ENCODE measurements at places on chromosomes 12 and 14. TPM values are rescaled to one million over a fixed set of nuclear protein-coding genes. Genes with fewer than 3 reads are reported as not detected.
A peak's percentile ranks its signal among the peaks of the same experiment; 100 is the strongest.

DNA sequence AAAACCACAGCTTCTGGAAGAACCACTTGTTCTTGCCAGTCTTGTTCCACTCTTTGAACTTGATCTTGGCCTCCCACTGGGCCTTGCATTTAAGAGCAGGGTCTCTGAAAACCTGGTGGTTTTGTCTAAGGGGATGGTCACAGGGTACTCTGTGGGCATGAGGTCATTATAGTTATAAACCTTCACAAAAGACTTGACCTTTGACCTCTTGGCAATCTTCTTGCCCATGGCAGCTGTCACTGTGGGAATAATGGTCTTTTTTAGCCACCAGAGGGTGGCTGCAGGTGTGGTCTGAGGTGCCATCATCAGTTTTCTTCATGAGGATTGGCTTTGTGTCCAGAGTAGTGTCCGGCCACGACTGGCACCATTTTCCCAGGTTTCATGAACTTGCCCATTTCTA, 9.1 kb downstream of the ATP6V0A2 start:
- no peaks in the 10 kb centered on the region for H3K27me3 ChIP-seq
- H3K4me3 ChIP-seq: no peak overlapping the region
- no peak for DNase-seq
- peaks cover 11% of the 10 kb centered on the region for H3K36me3 ChIP-seq
- H3K27ac ChIP-seq: no peak overlapping the region

RDH5 gene
- total RNA-seq: 29.9 TPM

DNA sequence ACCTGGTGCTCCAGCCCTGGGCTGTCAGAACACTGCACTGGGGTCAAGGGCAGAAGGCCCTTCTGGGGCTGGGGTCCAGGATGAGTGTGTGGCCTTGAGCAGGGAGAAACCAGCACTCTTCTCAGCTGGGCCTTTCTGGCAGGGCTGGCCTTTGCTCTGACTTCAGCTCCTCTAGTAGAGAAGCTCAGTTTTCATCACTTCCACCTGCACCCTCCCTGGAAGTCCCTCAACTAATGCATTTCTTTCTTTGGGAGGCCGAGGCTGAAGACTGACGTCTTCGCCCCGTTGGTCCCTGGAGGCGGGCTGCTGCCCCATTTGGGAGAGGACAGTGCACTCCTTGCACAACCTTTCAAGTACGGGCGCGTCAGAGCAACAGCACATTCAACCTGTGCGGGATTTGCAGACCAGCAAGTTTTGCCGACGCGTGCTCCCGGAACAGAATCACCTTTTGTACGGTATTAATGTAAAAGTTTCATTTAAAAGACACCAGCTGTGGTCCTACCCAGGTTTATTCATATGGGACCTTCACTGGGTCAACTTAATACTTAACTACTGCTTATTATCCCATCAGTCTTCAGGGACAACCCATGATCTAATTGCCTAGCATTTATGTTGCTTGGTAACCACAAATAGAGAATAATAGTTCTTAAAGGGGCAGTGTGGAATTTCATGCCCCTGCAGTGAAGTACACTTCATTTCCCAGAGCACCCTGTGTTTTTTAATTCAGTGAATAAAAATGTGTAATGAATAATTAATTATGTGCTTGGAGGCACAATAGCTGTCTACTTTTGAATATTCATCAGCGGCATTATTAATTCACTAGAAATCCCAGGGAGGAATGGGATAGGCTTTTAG, 134.8 kb upstream of the VRK1 start:
- H3K27me3 ChIP-seq: no peaks in the 10 kb centered on the region
- no peak for DNase-seq
- H3K4me1 ChIP-seq: no peaks in the 10 kb centered on the region
- H3K36me3 ChIP-seq: no peaks in the 10 kb centered on the region
- no peak overlapping the region for H3K27ac ChIP-seq
- H3K4me3 ChIP-seq: no peak overlapping the region

DNA sequence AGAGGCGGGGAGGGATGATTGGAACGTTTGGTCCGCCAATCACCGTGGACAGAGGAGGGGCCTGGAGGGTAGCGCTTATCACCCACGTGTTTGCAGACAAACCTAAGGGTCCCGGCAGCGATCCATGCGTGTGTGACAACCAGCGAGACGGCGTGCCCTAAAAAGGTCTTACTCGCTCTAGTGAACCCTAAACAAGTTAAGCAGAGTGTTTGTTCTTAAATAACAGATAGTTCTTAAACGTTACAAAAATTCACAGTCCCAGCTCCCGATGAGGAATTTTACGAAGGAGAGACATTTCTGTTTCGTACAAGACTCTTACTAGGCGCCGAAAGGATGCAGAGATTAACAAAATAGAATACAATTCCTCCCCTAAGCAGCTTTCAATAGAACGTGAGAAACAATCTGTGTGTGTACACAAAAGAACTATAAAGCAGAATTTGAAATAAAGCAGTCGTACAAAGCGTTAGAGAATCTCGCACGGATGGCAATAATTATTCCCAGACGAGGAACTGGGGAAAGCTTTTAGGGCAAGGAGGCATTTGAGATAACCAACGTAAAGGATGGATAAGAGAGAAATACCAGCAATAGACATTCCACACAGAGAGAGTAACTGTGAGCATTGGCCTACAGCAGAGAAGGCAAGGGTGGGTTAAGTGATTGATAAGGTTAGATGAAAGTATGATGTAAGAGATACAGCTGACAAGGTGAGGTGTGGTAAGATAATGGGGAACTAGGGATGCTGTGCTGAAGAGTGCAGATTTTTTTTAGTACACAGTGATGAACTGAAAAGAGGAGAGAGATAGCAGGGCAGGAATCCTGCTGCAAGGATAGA, 831 bp upstream of the RPS6KA5 start:
- H3K4me3 ChIP-seq: peak overlapping the region; percentile 3
- H3K27me3 ChIP-seq: no peaks in the 10 kb centered on the region
- H3K36me3 ChIP-seq: no peaks in the 10 kb centered on the region
- H3K27ac ChIP-seq: peak overlapping the region; percentile 63

DNA sequence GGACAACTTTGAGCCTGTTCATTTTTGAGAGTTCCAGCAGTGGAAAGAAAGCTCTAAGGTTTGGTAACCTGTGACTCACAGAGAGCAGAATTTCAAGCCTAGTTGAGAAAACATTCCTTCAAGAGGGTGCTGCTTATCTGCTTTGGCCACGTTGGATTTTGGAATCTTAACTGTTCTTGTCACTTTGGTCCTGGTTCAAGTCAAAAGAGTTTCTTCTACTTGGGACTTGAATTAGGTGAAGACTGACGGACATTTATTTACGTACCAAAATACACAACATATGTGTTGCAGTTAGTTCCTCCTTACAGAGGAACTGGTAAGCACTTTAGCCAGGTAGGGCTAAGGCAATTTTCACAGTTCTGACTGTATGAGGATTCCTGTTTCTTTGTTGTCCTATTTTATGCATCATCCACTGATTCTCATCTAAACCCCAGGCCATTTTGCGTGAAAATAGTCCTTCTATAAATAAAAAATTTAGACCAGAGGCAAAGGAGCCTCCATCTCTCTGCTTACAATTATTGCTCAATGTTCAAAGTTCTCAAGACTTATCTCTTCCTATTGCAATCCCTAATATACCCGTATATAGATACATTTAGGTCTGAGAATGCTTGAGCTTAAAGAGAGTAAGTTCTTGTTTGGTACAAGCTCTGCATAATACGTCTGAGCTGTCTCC, 580.9 kb downstream of the DIO2 start:
- H3K4me1 ChIP-seq: no peaks in the 10 kb centered on the region
- no peak for DNase-seq
- no peaks in the 10 kb centered on the region for H3K27me3 ChIP-seq

DNA sequence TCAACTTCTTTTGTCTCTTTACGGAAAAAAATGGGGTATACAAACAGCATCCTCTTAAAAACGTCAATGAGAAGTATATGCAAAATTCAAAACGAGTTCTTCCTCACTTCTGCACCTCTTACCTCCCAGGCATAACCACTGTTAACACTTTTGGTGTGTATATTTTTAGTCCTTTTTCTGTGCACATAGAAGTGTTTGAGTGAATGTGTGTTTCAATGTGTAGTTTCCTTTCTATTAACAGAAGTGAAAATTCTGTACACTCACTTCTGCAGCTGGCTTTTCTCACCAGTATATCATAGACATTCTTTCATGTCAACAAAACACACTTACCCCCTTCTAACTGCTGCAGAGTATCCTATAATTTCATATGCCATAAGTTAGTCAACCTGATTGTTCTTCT, 5.4 kb downstream of the UBR7 start:
- no peak for DNase-seq
- peaks cover 21% of the 10 kb centered on the region for H3K4me1 ChIP-seq
- peaks cover 22% of the 10 kb centered on the region for H3K36me3 ChIP-seq

- no peak for DNase-seq
- no peaks in the 10 kb centered on the region for H3K36me3 ChIP-seq
Observed at GRCh38 chr12:45381351-45381750, 165.5 kb downstream of the ANO6 start.

DNA sequence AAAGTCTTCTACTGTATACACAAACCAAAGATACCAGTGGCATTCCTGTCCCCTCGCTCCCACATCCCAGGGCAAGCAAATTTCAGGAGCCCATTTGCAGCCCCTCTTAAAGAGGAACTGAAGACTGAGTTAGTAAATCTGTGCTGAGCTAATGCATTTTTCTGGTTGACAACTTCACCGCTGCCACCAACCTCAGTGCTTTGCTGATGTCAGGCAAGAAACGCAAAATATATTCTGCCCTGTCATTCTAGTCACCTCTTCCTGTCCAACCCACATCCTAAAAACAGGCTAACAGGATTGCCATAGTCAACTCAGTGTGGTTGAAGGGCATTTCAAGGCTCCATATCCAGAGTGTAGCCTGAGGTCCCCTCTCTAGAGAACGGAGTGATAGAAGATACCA, 59.4 kb upstream of the FICD start:
- H3K36me3 ChIP-seq: no peaks in the 10 kb centered on the region
- H3K4me3 ChIP-seq: no peak overlapping the region
- DNase-seq: no peak
- no peaks in the 10 kb centered on the region for H3K27me3 ChIP-seq
- H3K27ac ChIP-seq: no peak overlapping the region

DNA sequence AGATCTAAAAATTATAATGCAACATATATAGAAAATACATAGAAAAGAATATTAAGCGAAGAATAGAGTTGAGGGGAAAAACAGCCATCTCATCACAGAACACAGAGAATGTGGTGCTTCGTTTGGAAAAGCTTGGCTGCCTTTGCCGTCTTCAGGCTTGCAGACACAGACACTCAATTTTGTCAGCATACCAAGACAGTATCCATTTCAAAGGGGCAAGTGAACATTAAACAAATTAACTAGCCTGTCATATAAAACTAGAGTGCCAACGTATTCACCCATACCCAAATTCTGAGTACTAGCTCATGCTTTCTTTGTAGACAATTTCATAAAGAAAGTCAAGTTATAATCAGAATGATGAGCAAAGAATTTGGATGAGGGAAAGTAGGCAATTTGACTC, 40.5 kb downstream of the DMAC2L start:
- H3K4me3 ChIP-seq: no peak overlapping the region
- no peaks in the 10 kb centered on the region for H3K4me1 ChIP-seq

RGS6 gene
- total RNA-seq: not detected

DNA sequence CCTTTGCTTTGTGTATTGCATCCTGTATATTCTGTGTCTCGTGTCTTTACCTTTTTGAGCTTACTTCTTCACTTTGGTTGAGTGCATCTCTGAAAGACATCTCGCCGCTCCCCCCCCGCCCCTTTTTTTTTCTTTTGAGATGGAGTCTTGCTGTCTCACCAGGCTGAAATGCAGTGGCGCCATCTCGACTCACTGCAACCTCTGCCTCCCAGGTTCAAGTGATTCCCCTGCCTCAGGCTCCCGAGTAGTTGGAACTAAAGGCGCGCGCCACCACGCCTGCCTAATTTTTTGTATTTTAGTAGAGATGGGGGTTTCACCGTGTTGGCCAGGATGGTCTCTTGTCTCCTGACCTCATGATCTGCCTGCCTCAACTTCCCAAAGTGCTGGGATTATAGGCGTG, 49.9 kb downstream of the DIP2B start:
- no peaks in the 10 kb centered on the region for H3K27me3 ChIP-seq
- DNase-seq: no peak
- no peak overlapping the region for H3K27ac ChIP-seq
- H3K4me3 ChIP-seq: no peak overlapping the region
- H3K4me1 ChIP-seq: peaks cover 15% of the 10 kb centered on the region

DNA sequence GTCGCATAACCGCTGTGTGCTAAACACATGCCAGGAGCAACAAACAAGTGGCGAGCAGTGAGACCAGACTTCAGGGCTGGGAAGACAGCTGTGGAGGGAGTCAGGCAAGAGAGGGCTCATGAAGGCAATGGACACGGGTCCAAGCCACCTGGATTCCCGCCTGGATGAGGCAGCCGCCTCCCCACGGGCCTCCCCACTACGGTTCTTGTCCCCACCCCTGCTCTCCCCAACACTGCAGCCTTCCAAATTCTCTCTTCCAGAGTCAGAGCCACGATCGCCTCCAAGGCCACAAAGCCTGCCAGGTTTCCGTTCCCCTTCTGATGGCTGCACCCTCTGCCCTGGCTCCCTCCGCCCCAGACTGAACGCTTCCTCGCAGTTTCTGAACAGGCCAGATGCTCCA, 36.1 kb upstream of the PIWIL1 start:
- DNase-seq: no peak
- H3K27me3 ChIP-seq: no peaks in the 10 kb centered on the region
- H3K36me3 ChIP-seq: no peaks in the 10 kb centered on the region
- no peak overlapping the region for H3K4me3 ChIP-seq
- H3K27ac ChIP-seq: no peak overlapping the region

GRCh38 chr14:74985028-74985310, 17.8 kb upstream of the EIF2B2 start:
- H3K4me3 ChIP-seq: no peak overlapping the region
- H3K4me1 ChIP-seq: no peaks in the 10 kb centered on the region
- no peak overlapping the region for H3K27ac ChIP-seq
- H3K27me3 ChIP-seq: no peaks in the 10 kb centered on the region
- H3K36me3 ChIP-seq: no peaks in the 10 kb centered on the region

DNA sequence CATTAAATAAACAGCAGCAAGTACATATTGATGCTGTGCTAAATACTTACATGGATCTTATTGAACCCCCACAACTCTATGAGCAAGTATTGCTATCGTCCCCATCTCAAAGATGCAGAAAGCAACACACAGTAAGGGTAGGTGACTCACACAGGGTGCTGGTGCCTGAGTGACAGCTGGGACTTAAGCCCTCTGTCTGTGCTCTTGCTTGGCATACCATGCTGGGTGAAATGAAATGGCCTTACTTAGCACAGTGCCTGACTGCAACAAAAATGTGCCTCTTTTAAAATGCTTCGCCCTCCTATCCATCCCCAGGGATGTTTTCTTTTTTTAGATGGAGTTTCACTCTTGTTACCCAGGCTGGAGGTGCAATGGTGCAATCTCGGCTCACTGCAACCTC, 788 bp downstream of the TEX52 start:
- no peak for DNase-seq
- H3K4me3 ChIP-seq: no peak overlapping the region
- no peaks in the 10 kb centered on the region for H3K4me1 ChIP-seq

HAL gene
- 1.7 TPM for total RNA-seq

- no peak overlapping the region for H3K4me3 ChIP-seq
- H3K27ac ChIP-seq: no peak overlapping the region
- H3K4me1 ChIP-seq: no peaks in the 10 kb centered on the region
- DNase-seq: no peak
Observed at GRCh38 chr14:53064475-53064874, 88.6 kb downstream of the DDHD1 start.

TMEM233 gene
- not detected for total RNA-seq
